ENCODE measurements at places on chromosomes 11 and 22.

GRCh38 chr11:30710221-30710620 is 124.1 kb upstream of the MPPED2 start:
- DNase-seq: no peak

GRCh38 chr11:81942646-81943045 is 791.0 kb downstream of the FAM181B start:
- no peak for DNase-seq

- DNase-seq: no peak
These were observed 46.9 kb downstream of the PANX1 start for GRCh38 chr11:94175535-94175934.

GRCh38 chr11:82810326-82810725 is 76.7 kb upstream of the FAM181B start:
- no peak for DNase-seq

DNA sequence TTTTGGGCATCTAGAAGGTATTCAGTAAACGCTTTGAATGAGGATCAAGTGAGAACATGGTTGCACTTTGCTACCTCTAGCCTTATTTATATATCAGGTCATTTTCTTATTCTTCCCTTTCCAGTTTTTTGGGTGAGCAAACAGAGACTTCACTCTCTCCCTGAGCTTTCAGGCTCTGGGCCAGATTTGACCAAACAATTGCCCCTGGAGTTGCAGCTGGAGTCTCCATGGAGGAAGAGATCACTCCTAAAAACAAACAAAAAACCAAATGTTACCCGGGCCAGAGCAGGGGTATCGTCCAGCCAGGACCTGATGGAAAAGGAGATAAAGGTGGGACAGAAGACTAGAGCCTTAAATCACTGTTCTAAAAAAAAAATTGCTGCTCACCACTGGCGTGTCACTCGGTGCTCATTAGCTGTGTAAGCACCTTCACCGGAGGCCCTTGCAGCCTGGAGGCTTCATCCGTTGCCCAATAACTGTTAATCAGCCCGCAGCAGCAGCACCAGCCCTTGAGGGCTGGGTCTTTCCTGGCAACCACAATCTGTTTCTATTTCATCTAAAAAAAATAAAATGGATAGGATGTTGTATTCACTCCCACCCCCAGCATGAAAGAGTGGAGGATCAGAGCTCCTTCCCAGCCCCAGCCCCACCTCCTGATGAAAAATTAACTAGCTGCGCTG is 125.0 kb downstream of the PKNOX2 start:
- no peak for DNase-seq

DNA sequence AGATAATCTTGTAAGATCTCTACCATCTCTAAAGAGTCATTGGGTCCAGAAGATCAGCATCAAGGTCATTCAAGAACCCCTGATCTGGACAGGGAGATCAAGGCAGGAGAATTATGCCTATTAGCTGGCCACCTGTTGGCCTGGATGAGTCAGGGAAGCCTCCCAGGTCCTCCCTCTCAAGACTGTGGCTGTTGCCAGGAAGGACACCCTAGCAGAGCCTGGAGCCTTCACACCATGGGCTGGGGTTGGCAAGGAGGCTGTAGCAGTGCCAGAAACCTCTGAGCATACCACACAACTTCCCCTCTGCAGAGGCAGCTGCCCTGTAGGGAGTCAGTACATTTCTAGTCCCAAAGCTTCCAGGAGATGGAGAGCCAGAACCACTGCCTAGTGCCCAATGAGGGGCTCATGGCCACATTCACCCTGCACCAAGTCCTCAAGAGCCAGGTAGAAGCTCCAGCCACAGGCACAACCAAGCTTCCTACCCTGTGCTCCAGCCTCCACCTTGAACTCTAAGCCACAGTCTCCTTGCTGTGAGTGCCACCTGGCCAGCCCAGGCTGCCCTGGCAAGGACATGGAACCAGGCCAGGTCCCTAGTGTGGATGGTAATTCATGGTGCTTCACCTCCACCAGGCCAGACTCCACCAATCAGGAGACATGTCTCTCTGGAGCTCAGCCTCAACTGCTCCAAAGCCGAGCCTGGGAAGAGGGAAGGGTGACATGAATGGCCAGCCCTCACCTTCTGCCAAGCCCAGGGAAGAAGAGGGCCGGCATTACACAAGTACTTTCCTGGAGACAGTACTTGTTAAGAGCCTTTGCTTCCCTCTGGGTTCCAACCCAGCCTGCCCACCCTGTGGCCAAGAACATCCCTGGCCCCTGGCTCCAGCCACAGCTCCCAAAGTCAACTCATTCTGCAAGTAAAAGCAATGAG is 124.3 kb downstream of the BUD13 start:
- no peak for DNase-seq

GRCh38 chr22:21928048-21928447 is 24.6 kb downstream of the PPM1F start:
- DNase-seq: no peak

- DNase-seq: peak; percentile 94
These were observed at the start of gene ATP5MG for GRCh38 chr11:118401151-118401879. TSS of gene ATP5MG (plus strand) at chr11:118401606. CDS start at chr11:118401666, 60 bp downstream.

DNA sequence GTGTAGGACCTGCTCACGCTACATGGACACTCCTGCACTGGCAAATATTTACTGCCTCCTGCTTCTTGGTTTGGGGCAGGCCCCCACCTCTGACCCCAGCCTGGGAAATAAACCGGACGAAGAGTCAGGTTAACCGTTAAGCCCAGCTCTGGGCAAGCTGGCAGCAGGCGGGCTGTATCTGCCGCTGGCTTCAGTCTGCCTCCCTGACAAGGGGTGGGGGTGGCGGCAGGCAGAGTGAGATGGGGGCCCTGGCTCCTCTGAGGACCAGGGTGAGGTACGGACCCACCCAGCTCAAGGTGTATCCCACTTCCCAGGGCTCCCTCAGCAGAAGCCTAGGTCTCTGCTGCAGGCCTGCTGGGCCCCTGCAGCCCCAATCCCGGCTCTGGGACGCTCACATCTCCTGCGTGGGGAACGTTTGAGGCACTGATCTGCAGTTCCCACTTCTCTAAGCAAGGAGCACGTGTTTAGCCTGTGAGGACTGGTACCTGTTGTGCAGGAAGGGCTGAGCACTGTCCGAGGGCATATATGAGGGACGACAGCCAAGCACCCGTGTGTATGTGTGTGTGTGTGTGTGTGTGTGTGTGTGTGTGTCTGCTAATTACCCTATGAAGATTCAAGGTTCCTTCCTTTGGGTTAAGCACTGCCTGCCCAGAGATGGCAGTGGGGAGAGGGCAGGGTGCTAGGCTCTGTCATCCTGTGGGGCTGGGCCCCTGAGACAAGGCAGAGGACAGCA is 1.1 kb upstream of the LRRC75B start:
- no peak for DNase-seq

DNA sequence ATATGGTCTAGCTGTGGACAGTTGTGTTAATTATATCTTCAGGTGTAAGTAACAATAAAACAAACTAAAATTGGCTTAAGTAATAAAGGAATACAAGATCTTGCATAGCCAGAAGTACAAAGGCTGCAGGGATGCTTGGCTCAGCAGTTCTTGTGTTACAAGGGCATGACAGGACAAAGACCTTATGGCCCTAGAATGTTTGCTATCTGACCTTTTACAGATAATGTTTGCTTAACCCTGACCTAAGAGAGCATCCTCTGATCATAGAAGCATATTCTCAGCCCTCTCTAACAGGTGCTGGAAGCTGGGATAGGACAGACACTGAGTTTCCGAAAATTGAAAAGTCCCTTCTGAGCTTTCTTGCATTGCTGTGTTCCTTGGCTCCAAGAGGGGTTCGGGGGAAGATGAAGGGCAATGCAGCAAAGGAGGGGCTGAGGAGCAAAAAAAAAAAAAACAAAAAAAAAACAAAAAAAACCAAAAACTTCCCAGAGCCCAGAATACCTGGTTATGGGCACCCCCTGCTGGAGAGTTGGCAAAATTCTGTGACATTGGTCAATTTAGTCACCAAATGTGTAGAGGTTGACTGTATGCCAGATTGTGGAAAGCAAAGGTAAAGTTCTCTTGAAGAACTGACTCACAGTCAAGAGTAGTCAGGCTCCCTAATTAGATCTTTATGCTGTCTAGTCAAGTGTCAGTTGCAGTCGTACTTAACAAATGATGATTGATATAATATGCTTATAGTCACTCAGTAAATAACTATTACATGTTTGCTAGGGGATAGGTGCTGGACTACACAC is 10.4 kb upstream of the HIKESHI start:
- no peak for DNase-seq

GRCh38 chr22:45009606-45010531 is at the start of gene PHF21B:
TSS of gene PHF21B (minus strand) at chr22:45010005. CDS start at chr22:45009549, 456 bp downstream.
- no peak for DNase-seq

DNA sequence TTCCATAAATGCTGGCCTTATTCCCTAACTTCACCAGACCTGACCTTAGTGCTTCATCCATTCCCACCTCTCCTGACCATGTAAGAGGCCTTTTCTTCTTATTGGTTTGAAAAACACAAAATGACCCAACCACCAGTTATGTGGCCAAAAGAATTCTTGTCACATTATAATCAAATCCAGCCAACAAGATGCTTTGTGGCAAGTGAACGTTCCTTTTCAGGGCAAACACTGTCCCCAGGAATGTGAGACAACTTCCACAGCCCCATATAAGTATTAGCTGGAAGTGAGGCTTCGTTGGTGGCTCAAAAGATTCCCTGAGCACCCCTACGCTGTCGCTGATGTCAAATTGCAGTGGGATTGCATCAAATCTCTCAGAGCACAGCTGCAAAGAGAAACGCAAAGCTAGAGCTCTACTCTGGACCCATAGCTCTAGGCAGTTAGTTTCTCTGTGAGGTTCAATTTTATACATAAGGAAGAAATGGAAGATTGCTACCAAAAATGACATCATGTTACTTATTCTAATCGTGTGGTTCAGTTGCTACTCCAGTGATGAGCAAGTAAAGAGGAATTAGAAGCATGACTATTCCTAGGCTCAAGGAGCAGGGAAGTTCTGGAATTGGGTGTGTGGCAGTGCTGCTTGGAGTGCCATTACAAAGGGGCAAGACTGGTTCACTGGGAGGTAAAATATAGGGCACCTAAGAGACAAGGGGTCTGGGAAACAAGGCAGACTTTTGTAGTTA is 26.1 kb downstream of the GLYATL1 start:
- no peak for DNase-seq

- no peak for DNase-seq
These were observed 27.9 kb downstream of the GLB1L2 start for GRCh38 chr11:134359646-134360045.

GRCh38 chr22:27296091-27296675 is 505.4 kb downstream of the MN1 start:
- DNase-seq: no peak

- no peak for DNase-seq
These were observed 661.9 kb downstream of the ETS1 start for GRCh38 chr11:127925475-127925874.

- DNase-seq: no peak
These were observed 37.7 kb upstream of the ADORA2A start for GRCh38 chr22:24389680-24390079.

GRCh38 chr11:59206635-59207034 is 6.1 kb downstream of the MPEG1 start:
- DNase-seq: no peak

DNA sequence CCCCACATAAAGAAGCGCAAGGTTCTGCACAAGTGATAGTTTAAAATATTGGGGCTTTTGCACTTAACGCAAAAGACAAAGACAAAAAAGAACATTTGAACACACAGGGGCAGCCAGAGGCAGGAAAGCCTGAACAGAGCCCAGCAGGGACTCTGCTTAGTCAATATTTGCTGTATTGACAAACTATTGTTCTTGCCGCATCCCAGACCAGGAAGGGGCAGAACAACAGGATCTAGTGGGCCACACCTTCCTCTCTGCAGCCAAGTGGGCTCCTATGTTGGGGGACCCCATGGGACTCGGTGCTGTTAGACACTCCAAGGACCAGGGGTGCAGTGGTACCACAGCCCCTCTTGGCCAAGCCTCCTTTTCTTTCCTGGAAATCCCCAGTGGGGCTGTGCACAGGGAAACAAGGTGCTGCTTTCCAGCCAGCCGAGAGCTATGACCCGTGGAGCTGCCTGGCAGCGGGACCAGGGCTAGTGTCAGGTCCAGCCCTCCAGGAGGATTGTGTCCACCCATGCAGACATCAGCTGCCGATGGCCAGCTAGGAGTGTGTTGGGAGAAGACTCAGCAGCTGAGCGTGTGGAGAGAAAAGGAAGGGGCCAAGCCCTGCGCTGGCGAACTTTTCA is 43.3 kb upstream of the ANO1 start:
- peak; percentile 80 for DNase-seq

DNA sequence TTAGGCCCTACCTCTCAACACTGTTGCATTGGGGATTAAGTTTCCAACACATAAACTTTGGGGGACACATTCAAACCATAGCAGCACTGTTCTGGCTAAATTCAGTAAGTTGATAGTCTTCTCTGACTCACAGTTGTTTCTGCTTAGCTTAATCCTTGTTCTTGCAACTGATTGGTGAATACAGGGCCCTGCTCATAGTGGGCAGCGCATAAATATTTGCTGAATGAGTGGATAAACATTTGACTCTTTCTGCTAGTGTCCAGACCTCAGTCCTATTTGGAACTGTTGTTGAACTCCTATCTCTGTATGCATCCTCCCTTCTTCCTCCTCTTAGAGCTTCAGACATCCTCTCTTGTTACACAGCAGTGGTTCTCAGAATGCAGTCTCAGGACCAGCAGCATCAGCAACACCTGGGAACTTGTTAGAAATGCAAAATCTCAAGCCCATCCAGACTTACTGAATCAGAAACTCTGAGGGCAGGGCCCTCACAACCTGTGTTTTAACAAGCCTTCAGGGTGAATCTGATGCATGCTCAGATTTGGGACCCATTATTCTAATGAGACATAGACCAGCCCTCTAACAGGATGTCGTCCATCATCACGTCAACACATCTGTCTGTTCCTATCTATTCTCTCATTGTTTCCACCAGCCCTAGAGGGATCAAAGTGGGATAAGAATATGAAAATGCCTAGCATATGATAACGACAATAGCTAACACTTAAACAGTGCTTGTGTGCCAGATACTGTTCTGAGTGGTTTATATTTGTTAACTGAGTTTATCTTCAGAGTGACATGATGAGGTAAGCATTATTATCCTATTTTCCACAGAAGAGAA is 22.3 kb downstream of the SPON1 start:
- DNase-seq: no peak

DNA sequence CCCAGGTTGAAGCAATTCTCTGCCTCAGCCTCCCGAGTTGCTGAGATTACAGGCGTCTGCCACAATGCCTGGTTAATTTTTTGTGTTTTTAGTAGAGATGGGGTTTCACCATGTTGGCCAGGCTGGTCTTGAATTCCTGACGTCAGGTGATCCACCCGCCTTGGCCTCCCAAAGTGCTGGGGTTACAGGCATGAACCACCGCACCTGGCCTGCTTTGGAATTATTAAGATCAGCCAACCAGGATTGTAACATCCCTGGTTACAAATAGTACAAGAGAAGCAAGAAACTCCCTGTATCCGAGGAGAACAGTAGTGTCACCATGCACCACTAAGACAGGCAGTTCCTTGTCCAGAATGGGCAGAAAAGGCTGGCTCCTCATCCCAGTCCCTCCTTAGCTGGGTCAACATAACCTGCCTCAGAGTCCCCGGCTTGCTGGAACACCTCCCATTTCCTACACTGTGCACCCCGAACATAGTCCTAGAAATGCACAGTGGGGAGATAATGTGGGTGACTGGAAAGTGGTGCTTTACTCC is 77.2 kb upstream of the INCENP start:
- DNase-seq: no peak
